Activated effector memory CD4-positive, alpha-beta T cell treated with Interleukin-2 at 50 U/mL for 16 hours (primary cell): ENCODE measurements at places on chromosomes 16 and 17.

- no peak for DNase-seq
These were observed 10.2 kb downstream of the PIK3R5 start for GRCh38 chr17:8955021-8955959.

- no peak for DNase-seq
These were observed 51.8 kb downstream of the VAC14 start for GRCh38 chr16:70749006-70749678.

- DNase-seq = no peak
These were observed 4.6 kb downstream of the CNGB1 start for GRCh38 chr16:57966204-57966771.

DNA sequence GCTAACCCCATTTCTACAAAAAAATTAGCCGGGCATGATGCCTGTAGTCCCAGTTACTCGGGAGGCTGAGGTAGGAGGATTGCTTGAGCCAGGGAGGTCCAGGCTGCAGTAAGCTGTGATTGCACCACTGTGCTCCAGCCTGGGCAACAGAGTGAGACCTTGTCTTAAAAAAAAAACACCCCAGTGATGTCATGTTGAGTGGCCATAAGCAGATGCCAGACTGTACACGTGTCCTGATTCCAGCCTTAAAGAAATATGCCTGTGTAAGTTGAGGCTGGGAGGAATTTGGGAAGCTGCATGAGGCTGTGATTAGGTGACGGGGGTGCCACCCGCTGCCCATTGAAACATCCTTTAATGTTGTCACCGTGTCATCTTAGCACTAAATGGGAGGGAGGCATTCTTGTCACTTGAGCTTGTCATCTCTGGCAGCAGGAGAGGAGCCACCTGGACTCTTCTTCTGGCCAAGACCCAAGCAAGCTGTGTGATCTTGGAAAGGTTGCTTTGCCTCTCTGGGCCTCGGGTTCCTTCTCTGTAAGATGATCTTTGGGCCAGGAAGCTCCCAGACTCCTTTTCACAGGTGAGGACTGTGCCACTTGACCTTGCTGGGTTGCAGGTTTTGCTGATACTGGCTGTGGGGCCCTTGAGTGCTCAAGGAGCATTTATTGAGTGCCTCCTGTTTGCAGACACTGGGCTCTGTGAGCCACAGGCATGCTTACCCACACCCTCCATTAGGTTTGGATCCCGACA lies 98.3 kb upstream of the CIBAR2 start:
- no peak for DNase-seq

DNA sequence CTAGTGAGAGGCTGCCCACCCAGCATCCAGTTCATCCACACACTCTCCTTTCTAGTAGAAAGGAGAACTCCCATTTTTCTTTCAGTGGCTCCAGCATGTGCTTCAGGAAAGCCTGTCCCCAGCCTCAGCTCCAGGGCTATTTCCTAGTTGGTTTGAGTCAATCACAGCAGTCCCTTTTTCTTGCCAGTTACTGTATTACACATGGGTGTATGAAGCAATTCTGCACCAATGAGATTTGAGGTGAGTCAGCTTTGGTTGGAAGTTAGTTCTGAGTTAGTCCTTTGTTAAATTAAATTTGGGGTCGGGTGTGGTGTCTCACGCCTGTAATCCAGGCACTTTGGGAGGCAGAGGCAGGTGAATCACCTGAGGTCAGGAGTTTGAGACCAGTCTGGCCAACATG lies 24.8 kb downstream of the RAD51D start:
- no peak for DNase-seq

GRCh38 chr17:78337244-78338109 lies 22.4 kb downstream of the SOCS3 start:
- DNase-seq = no peak

DNA sequence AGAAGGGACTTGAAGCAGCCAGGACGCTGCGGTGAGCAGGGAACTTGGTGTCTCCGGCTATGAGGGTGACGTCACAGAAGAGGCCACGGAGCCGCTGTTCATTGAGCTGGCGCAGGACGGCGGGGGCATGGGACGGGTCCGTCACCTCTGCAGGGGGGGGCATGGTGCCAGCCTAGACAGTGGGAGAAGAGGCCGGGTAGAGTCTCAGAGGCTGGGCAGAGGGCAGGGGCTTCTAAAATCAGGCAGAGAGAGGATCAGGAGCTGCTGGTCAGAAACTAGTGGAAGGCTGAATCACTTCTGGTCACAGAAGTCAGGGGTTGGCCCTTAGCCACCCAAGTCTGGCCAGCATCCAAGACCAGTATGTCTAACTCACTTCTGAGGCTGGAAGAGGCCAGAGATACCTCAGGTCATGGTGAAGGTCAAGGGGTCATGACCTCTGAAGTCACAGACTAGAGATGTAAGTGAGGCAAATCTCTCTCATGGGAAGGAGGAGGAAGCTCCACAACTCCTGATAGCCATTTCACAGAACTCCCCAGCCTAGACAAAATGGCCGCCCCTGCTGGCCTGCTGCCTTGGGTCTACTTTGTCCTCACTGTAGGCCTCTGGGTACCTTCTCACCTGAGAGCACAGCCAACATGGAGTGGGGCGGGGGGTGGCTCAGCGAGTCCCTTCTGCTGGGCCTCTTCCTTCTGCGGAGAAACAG lies 12.6 kb downstream of the ZBTB4 start:
- no peak for DNase-seq

DNA sequence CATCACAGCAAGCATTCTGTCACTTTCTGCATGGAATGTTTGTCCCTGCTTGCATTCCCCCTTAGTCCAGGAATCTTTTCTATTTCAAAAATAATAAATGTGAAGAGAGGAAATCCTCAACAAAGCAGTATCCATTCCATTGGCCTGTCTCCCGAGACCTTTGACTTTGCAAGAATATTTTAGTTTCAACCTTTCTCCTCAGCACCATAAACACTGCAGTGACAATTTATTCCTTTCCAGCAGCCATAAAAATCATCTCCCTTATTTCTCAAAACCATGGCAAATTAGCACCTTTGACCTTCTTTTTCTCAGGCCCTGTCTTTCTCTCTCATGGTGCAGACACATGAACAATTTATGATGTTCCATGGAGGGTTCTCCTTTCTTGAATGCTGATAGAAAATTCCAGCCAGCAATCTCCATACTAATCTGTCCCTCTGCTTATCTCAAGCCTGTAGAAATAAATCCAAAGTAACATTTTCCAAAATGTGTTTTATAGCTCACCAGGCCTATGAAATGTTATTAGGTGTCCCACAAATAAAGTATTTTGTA lies 352.1 kb upstream of the CCL2 start:
- no peak for DNase-seq

DNA sequence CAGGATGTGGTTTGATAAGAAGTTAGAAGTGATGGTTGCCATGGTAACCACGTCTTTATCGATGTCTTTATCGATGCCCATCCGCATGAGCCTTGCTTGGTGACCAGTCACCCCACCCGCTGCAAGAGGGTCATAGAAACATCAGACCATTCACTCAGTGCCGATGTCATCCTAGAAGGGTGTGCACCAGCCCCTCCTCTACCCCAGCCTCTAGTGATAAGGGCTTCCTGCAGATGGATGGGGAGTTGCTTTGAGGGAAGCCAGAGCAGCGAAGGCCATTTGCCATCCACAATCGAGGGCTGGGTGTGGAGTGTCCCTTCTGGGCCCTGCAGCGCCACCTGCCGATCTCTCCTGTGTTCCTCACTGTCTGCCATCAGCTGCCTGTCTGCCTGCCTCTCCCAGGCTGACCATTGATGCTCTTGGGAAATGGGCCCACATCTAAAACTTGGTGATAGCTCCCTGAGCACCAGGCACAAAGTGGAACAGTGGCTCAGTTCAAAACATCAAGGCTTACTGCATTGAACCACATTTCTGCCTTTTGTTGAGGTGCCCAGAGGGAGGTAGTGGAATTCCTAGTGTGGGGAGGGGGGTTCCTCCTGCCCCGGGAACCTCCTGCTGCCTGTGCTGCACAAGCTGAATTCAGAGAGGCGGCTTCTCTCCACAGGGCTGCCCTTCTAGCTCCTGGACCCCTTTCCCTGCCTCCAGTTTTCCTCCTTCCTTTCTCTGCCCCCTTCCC lies 8.9 kb downstream of the CALB2 start:
- no peak for DNase-seq

DNA sequence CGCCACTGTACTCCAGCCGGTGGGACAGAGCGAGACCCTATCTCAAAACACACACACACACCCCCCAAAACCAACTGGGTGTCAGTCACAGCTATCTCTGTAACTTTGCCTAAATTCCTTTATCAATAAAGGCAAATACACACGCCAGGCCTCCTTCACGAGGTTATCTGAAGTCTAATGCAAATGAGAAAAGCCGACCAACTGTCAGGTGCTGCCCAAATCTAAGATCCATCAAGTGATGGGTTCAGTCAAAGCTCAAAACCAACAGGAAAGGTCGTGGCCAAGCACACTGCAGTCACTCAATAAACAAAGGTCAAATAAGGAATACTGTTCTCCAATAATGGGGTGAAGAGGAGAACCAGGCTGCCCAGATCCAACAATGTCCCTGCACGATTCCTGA lies 1.1 kb downstream of the ANKFY1 start:
- no peak for DNase-seq

DNA sequence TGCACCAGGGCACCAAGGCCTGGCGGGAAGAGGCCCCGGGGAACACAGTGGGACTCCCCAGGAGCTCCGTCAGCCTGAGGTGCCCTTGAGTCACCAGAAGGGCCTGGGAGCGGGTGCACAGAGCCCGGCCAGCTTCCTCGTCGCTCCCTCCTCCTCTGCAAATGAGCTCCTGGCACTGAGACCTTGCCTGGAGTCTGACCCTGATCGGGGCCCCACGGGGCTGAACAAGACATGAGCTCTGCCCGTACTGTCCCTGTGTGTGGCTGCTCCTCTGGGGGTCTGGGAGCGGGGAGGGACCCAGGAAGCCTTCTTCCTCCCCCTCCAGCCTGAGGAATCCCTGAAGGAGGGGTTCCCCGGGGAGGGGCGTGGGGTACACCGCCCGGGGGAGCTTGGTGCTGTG lies 36.4 kb upstream of the SSTR5 start:
- no peak for DNase-seq

- DNase-seq = no peak
These were observed 2.1 kb downstream of the ZNF750 start for GRCh38 chr17:82837586-82838320.

- DNase-seq = no peak
These were observed 65.7 kb downstream of the MPRIP start for GRCh38 chr17:17107891-17108431.

DNA sequence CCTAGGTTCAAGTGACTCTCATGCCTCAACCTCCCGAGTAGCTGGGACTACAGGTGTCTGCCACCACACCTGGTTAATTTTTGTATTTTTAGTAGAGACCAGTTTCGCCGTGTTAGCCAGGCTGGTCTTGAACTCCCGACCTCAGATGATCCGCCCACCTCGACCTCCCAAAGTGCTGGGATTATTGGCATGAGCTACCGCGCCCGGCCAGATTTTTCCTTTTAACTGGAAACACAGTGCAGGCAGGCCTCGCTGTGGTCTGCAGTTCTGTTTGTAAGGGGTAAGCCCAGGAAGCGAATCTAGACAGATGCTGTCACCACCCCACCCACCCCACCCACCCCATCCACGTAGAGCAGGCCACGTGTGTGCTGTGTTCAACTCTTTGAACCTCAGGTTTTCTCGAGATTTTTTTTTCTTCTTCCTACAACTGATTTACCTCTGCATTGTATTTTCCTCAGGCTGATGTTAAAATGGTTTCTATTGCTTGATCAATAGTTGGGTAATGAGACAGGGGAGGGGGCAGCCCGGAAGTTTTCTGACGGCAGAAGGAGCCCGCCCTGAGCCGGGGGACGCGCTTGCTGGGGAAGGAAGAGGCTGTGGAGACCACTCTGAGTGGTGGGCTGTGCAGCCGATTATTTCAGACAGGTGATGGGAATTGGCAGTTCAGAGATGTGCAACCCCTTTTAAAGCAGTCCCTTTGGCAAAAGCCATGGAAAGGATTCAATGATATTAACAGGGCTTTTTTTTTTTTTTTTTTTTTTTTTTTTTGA lies 72.9 kb downstream of the DNAH17 start:
- DNase-seq = no peak

DNA sequence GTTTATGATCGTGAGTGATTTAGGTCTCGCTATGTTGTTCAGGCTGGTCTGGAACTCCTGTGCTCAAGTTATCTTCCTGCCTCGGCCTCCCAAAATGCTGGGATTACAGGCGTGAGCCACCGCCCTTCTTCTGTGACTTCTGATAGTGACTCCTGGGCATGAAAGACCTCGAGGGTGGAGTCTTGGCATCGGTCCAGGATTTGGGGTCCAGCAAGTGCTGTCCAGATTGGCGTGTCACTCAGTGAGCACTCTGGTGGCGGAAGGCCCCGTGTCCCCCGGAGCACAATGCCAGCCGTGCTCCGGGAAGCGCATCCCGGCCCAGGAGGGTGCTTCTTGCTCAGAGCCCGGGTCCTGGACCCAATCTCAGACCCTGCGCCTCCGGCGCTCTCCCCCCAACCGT lies 6.8 kb downstream of the OR1F1 start:
- no peak for DNase-seq

- no peak for DNase-seq
These were observed 3.9 kb downstream of the PDK2 start for GRCh38 chr17:50099003-50099402.

GRCh38 chr17:42275527-42276358 lies 448 bp downstream of the STAT5B start:
- no peak for DNase-seq

GRCh38 chr17:42751628-42752027 lies 6.8 kb upstream of the EZH1 start:
- no peak for DNase-seq

GRCh38 chr16:57999366-57999970 lies 1.0 kb downstream of the ZNF319 start:
- DNase-seq = peak; percentile 31

DNA sequence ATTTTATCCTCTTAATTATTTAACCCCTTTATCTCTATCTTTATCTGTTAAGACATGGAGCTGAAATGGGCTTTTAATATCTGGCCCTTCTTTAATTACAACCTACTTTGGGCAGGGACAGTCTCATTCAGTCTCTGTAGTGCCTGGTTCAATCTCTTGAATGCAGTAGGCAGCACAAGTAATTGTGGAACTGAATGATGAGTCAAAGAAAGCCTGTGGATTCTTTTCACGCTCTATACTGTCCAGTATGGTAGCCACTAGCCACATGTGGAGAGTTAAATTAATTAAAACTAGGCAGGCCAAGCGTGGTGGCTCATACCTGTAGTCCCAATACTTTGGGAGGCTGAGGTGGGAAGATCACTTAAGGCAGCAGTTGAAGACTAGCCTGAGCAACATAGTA lies 9.3 kb downstream of the BPTF start:
- DNase-seq = no peak

- no peak for DNase-seq
These were observed 208.2 kb downstream of the C16orf78 start for GRCh38 chr16:49581630-49582298.

DNA sequence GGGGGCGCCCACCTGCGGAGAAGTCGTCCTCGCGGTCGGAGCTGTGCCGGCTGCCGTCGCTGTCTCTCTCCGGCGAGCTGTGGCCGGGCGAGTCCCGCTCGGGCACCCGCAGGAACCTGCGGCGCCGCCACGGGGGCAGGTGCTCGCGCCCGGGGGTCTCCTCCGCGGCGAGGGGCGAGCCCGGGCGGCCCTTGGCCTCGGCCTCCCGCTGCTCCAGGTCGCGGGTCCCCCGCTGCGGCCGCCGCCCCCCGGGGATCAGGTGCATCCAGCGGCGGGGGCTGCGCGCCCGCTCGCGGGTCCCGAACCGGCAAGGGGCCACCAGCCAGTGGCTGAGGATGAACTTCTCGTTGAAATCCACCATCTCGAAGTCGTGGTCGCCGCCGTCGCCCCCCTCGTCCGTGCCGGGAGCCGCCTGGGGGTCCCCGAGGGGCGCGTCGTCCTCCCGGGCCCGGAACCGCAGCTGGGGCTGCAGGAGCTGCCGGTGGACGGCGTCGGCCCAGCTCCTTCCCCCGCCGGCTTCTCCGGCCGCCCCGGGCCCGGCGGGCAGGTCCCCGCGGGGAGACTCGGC lies 41.4 kb upstream of the BHLHA9 start:
- DNase-seq = no peak

GRCh38 chr16:70754851-70755600 lies 45.9 kb downstream of the VAC14 start:
- no peak for DNase-seq
